ENCODE measurements at places on chromosomes 2 and 18.
A peak's percentile ranks its signal among the peaks of the same experiment; 100 is the strongest.

DNA sequence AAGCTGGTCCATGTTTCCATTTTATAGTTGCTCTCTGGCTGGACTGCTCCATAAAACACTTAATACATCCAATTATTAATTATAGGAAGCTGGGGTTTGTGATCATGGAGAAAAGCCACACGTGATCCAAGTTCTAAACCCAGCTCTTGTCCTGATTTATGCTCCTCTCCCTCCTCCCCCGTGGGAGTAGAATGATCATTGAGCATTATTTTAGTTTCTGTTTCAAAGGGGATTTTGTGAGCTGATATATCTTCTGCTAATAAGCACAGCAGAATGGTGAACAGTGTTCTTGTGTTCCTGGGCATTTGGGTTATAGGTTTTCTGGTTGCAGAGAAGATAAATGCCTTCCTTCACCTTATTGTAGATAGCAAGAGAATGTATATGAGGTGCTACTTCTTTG is 135.7 kb upstream of the TMEM200C start:
- DNase-seq = no peak

DNA sequence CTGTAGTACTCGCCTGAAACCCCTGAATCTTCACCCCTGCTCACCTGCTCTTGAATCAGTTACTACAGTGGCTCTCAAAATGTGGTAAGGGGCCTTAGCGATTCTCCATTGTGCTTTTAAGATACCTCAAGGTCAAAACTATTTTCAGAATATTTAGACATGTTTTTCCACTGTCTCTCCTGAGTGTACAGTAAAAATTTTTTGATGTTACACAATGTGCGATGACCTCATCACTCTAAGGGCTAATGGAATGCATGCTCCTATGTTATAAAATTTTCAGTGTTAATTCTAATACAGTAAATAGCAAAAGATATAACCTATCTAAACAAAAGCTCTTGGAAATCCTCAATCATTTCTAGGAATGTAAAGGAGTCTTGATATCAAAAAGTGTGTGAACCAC is 336.9 kb upstream of the PKDCC start:
- no peak for DNase-seq

- DNase-seq = no peak
Observed at GRCh38 chr2:114139542-114139941, 249.7 kb downstream of the ACTR3 start.

- no peak for DNase-seq
Observed at GRCh38 chr2:126832014-126832413, 66.7 kb upstream of the TEX51 start.

DNA sequence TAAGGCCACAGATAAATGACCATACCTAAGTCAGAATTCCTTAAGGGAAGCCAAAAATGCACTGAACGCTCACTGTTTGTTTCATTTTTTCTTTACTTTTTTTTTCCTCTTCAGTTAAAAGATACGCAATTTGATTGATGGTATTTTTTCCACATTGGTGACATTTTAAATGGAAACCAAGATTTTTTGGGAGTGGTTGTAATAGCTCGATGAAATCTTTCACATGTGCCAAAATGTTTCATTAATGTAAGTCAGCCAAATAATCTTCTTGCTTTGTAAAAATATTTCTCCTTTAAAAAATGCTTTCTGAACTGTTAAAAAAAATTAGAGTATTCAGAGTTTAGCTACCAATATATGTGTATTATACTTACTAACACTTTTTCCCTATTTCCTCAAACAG is 339.8 kb downstream of the ZEB2 start:
- DNase-seq = peak; percentile 40

- no peak for DNase-seq
Observed at GRCh38 chr2:126851756-126852155, 46.9 kb upstream of the TEX51 start.

DNA sequence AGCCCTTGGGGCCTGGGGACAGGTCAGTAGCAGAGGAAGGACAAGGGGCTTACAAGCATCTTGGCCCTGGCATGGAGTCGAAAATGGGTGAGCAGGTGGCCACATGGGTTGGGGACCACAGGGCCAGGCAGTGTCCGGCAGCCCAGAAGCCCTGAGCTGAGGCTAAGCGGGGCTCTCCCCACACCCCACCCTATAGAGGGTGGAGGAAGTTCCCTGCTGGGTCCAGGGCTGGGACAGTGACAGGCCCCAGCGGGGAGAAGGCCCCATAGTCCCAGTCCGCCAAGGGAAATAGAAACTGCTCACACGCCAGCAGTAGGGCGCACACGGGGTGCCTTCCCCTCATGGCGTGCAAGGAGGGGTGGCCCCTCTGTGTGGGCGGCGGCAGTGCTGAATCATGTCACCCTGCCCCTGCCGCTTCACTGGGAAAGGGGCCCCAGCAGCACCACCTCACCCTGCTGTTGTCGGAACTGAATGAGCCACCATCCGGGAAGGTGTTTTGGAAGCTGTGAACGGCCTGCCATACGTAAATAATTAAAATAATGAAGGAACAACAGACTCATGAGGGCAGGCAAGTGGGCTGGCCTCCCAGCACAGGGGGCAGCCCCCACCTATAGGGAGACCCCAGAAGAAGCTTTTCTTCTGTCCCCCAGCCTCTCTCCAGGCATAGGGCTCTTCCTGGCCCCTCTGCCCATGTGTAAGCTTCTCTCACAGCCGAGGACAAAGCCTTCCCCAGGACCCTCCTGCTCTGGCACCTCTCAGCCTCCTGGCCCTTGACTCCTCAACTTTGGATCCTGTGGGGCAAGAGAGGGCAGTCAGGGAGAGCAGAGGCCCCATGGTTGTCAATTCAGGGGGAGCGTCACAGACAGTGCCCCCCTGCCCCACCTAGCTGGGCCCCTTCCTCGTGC is 12.7 kb upstream of the DUSP2 start:
- DNase-seq = no peak

- no peak for DNase-seq
Observed at GRCh38 chr2:42708179-42708578, 55.8 kb downstream of the OXER1 start.

DNA sequence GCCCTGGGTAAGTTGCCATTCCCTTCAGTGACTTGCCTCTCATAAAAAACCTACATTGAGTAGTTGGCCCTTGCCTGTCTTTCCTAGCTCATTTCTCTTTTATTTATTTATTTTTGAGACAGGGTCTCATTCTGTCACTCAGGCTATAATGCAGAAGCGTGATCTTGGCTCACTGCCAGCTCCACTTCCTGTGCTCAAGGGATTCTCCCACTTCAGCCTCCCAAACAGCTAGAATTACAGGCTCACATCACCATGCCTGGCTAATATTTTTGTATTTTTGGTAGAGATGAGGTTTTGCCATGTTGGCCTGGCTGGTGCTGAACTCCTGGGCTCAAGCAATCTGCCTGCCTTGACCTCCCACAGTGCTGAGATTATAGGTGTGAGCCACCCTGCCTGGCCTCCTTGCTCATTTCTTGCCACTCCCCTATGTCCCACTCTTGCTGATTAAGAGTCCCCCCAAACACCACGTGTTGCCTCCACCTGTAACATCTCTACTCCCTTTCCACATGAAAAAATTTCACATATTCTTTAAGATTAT is 12.6 kb downstream of the EVA1A start:
- DNase-seq = no peak

DNA sequence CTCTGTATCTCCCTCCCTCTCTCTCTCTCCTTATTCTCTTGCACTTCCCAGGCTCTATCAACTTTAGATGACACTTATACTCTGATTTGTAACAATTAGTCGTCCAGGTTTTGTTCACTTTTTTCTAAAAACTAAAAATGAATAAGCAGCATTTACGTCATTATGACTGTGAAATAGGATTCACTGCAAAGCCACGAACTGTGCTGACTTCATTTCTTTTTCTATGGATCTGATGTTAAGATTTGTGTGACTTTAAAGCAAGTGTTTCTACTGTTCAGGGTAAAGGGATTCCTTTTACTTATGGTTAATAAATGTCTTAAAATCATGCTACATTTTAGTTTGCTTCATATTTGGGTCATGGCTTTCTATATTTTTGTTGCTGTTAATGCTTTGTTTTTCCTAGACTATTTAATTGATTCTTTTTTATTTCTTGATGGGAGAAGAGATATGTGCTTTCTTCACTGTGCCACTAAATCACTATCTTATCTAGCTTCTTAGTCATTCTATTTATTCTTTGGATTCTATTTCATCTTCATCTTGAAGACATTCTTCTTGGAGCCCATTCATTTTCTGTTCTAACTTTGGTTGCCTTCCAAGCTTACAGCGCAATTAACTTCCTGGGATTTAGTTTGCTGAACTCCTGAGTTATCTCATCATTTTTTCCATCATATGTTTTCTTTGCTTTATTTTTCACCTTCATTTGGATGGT is 480.4 kb upstream of the TRIB2 start:
- DNase-seq = no peak

GRCh38 chr18:32530947-32531651 is 60.4 kb upstream of the GAREM1 start:
- DNase-seq = peak; percentile 7

- DNase-seq = peak; percentile 39
Observed at GRCh38 chr2:241771286-241772062, 5.1 kb upstream of the GAL3ST2 start.

DNA sequence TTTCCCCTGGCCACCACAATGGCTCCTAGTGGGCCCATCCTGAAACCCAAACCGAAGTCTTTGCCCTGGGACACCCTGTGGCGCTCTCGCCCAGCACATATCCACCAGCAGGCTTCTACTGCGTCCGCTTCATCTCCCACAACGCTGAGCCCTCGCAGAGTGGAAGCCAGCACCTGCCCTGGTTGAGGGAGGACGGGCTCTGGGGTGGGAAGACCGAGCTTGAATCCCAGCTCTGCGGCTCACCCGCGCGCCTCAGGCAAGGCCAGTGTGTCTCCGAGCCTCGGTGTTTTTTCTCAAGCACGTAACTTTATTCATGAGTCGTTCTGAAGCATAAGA is 15.6 kb downstream of the KLF11 start:
- no peak for DNase-seq

- no peak for DNase-seq
Observed at GRCh38 chr18:72995558-72995957, 127.8 kb upstream of the NETO1 start.

GRCh38 chr2:162092658-162093556 is 18.9 kb upstream of the DPP4 start:
- DNase-seq = peak; percentile 99

DNA sequence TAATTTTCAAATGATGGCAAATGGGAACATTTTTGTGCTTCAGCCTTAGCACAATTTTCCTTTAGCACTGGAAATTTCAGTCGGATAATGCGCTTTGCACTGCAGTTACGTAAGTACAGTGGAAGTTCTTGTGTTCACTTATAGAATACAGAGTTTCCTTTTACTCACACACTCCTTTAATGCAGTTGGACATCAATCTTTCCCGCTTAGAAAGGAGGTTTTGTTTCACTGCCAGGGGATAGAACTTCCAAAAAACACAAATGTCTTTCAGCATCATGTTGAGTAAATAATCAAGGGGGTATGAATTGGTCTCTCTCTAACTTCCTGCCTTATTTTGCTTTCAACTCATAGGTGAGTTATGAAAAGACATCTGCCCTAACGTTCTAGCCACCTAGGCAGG is 63.2 kb downstream of the TGFA start:
- no peak for DNase-seq

DNA sequence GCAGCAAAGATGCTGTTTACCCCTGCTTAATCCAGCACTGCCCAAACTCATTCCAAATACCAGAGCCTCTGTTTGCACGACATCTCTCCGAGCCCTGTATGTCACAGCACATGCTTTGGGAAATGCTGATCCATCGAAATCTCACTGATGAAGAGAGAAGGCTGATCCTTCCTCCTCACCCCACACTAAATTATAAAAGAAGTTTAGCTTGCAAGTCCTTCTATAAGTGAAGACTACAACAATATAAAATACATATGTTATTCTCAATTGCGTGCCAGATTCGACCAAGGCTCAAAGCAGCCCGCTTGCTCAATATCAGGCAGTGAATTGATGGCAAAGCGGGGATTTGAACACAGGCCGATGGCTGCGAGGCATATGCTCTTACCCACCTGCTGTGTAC is 30.7 kb upstream of the SLC35F6 start:
- DNase-seq = no peak

DNA sequence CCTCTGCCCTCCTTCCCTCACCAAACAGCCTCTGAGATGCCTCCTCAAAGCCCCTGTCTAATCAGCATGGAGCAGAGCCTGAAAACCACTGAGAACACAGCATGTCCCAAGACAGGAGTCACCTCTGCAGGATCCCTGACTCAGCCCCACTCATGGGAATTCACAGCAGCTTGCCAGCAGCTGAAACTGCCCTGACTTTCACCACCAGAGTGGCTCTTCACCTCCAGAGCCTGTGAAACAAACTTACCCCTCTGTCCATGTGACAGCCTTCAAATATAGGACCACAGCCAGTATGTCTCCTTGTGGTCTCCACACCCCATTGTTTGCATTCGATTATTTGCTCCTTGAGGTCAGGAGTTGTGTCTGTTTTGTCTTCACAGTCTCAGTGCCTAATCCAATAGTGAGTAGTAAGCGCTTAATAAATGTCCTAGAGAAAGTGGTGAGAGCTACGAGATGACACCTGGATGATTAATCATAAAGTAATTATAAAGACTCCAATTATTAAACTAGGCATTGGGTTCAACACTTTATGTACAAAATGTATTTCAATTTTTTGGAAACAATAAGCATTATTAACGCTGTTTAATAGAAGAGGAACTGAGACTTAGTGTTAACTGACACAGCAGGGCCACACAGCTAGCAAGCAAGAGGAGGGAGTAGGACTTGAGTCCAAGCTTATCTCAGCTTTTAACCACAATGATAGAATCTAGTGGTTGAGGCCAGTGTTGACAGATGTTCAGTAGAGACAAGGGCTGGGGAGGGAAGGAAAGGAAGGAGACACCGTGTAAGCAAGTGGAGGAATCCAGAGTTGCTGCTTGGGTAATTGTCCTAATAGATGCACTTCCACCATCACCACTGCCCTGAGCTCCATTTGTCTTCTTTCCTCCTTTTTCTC is 358.7 kb upstream of the TNP1 start:
- peak; percentile 53 for DNase-seq

DNA sequence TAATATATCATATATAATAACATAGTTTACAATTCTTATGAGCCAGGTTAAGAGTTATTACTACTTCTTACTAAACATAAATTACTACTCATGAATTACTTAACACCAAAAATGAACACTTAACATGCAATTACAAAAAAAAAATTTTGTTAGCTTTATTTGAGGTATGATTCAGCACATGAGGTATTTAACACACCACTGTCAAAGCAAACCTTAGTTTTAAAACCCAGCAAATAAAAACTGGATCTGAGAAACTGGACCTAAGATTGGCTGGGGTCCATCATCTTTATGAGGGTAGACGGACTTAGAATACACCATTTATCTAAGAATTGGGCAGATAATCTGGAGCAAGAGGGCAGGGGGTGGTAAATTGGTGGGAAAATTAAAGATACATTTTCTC is 81.8 kb upstream of the CREB1 start:
- no peak for DNase-seq

DNA sequence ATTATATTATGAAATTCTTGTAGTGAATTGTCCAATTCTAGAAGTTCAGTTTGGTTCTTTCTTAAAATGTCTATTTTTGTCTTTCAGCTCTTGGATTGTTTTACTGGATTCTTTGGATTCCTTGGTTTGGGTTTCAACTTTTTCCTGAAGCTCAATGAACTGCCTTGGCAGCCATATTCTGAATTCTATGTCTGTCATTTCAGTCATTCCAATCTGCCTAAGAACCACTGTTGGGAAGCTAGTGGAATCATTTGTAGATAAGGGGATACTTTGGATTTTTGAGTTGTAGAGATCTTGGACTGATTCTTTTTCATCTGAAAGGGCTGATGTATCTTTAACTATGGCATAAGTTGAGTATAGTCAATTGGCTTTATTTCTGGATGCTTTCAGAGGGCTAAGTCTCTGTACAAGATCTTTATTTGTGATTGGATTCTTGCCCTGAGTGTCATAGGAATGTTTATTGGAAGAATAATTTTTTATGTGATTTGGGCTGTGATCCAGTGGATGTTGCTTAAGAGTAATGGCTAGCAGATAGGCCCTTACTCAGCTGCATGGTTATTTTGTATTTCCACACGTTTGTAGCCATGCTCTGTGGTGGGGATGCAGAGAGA is 42.3 kb downstream of the SERPINB7 start:
- peak; percentile 96 for DNase-seq
